Renal cortical epithelial cell (primary cell): ENCODE measurements at places on chromosomes 3 and 15.

DNA sequence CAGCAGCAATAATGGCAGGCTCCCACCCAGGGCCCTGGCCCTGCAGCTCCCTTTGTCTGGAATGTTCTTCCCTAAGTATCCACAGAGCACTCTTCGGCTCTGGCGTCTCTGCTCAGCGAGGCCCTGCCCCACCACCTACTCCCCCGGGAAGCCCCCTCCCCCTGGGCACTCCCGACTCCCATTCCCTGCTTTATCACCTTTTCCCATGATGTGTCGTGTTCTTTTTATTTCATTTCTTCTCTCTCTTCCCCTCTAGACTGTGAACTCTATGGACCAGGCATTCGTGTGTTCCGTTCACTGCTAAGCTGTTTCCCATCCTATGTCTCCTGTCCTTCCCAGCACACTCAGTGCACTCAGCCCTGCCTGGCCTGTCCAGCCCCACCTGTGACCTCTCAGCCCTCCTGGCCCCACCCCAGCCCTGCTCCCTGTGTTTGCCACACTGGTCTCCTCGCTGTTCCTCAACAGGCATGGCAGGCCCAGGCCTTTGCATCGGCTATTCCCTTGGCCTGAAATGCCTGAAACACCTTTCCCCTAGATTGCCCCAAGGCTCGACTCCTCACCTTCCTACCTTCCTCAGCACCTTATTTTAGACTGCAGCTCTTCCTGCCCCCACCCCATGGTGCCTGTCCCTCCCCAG is 107.4 kb downstream of the TPRA1 start:
- DNase-seq, result no peak

DNA sequence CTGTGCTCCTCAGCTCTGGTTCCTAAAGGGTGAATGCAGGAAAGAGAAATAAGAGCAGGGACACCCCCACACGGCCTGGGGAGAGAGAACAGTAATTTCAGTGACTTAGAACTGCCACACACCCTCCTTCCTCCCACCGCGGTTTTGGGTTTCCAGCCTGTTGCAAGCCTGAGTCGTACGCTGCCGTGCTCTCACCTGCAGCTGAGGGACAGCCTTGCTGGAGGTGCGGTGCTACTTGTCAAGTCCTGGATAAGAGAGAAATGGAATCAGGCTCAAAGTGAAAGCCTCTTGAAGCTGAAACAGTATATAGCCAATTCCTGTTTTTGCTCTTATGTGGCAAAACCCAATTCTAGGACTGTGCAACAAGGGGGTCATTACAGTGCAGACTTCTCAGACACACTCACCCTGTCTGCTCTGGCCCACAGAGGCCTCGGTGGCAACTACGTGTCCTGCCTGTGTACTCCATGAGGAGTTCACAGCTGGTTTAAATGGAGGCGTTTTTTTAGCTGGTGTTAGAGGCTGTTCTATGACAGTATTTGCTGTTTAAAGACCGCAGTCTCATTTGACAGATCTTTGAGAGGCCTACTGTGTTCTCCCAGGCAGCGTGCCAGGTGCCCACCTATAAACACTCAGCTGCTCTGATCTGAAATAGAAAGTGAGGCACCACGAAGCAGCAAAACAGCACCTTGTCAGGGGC is 42.9 kb downstream of the TBC1D2B start:
- no peak for DNase-seq

- no peak for DNase-seq
Observed at GRCh38 chr3:126996905-126997304, 14.0 kb downstream of the PLXNA1 start.

DNA sequence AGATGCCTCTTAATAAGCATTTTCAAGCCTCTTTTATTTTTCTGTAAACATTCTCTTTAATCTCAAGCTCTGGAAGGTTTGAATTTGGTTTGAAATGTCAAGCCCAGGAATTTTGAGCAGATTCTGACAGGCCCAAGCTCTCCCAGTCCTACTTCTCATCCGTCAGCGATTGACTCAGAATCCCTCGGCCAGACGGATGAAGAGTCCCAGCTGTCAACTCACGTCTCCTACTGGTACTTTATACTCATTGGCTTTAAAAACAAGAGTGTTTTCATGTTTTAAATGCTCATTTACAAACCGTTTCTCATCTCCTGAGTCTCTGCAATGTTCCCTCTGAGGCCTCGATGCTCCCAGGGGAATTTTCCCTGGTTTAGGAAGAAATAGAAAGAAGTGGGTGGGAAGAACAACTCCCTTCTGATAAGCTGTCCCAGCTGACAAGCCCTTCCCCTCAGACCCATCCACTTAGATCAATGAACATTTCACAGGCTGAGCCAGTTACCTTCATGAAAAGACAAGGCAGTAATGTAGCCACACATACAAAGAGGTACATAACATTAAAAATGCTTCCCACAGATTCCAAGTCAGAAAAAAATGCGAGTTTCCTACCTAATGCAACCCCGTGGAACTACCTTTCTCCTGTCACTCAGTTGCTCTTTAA is 478.2 kb upstream of the DPH6 start:
- DNase-seq, result no peak

- DNase-seq, result no peak
Observed at GRCh38 chr15:81376231-81376630, 2.2 kb upstream of the TMC3 start.

GRCh38 chr3:161848376-161848775 is 351.8 kb downstream of the OTOL1 start:
- no peak for DNase-seq

DNA sequence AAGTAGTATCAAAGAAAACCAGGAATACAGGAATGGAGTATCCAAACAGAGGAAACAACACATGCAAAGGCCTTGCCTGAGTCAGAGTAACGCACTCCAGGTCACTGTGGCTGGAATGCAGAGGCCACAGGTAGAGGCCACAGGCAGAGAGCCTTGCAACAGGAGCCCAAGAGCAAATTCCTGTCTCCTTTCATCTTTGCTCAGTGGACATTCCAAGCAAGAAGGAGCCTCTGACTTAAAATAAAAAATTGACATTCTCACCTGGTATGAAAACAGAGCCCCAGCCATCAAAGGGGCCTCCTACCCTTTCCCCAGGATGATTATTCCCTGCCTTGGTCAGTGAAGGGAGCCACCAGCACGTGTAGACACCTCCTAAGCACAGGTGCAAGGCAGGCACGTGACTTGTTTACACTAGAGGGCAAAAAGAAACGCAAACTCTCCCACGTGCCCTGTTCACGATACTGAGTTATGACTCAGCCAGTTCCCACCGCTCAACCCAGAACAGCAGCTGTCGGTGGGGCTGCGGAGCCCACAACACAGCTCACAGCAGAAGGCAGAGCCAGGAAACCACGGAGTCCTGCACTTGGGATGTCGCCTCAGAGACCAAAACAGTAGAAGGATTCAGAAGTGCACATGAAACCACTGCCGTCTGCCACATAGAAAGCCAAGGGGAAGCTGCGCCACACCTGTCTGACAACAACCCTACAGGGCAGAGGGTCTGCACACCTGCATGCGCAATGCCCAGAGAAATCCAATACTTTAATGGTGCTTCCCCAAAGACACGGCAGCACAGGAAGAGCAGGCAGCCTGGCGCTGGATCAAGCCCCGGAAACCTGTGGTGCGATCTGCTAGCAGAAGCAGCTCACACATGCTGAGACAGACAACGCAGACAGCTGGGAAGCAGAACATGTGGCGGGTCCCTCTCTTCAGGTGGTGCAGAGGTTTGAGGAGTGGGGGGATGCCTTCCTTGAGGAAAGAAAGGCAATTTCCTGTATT is 52.1 kb downstream of the ITGB5 start:
- peak; percentile 95 for DNase-seq

DNA sequence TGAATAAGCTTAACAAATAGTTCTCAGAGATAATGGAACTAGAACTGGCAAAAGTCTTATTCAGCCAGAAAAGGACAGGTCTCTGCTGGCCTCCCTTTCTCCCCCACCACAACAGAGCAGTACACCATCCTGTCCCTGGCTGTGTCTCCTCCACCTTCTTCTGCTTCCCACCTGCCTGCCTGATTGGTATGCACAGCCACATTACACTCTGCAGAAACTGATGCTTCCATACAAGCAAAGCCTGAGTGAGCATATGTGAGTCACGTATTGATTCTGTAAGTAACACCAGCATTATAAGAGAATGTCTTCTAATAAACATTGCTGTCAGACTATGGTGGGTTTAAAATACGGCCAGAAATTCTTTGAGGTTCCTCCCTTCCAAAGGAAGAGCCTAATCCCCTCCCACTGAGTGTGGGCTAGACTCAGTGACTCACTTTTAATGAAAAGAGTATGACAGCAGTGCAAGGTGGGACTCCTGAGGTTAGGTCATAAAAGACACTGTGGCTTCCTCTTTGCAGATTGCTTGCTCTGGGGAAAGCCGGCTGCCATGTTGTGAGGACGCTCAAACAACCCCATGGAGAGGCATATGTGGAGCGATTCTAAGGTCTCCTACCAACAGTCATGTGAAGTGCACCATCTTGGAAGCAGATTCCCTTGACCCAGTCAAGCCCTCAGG is 44.4 kb downstream of the ANXA2 start:
- no peak for DNase-seq

- DNase-seq, result no peak
Observed at GRCh38 chr3:55704521-55704920, 217.4 kb upstream of the WNT5A start.
